ENCODE measurements at places on chromosomes 11 and 22.

DNA sequence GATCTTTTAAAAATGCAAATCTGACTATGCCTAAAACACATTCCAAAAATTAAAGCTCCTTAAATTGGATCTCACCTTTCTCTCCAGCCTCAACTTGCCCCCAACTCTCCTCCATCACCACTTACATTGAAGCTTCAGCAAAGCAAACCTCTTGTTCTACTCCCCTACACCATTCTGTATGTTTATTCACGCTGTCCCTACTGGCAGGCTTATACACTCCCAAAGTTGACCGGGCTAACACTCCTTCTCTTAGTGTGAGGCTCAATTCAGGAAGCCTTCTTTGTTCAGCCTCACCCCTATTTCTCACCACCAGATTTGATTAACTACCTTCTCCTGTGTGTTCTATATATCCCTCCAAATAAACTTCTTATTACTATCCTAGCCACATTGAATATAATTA is 1.8 kb upstream of the GDPD4 start:
- DNase-seq = no peak

DNA sequence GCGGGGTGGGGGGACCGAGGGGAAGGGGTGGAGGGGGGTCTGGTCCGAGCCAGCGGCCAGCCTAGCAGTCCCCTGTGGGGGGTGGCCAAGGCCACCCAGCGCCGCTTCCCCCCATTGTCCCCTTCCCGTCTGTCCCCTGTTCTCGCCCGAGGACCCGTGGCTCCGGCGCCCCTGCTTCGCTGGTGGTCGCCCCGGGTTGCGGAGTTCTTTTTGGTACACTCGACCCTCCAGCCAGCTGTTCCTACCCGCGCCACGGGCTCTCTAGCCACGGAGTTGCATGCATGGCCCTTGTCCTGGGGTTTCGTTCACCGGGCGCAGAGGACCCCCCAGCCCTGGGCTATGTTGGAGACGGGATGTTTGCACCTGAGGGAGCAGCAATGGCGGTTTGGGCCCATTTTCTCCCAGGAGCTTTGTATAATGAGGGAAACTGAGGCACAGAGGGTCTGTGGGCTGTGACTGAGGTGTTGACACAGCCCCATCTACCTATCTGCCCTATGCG is 489 bp downstream of the RNF214 start:
- DNase-seq = no peak

DNA sequence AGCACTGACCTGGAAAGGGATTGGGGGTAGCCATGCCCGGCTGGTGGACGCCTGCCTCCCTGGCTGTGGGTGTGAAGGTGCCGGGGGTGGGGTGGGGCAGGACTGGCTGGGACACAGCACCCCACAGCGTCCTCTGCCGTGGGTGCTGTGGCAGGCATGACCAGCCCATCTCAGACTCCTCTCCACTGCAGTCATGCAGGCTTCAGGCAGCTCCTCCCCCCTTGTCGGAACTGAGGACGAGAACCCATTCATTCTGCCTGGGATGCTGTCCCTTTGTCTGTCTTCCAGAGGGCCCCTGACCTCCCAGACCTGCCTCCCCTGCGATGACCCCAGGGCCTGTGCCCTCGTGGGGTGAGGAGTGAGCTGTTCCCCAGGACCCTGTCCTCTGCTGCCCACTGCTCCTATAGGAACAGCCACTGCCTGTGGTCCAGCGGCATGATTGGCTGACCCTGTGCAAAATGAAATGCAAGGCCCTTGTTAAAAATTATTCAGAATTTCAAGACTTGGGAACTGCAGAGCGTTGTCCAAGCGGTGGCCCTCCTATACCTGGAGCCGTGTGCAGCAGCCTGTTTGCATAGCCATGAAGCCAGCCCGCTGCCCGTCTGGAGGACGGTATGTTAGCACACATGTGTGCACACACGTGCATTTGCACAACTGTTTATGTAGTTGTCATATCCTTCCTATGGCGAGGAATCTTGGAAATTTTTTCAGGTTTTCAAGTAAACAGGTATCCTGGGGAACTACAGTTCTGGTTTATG is 1122.3 kb downstream of the BRD1 start:
- no peak for DNase-seq

- DNase-seq = no peak
Observed at GRCh38 chr11:96506953-96507354, 117.1 kb downstream of the JRKL start.

DNA sequence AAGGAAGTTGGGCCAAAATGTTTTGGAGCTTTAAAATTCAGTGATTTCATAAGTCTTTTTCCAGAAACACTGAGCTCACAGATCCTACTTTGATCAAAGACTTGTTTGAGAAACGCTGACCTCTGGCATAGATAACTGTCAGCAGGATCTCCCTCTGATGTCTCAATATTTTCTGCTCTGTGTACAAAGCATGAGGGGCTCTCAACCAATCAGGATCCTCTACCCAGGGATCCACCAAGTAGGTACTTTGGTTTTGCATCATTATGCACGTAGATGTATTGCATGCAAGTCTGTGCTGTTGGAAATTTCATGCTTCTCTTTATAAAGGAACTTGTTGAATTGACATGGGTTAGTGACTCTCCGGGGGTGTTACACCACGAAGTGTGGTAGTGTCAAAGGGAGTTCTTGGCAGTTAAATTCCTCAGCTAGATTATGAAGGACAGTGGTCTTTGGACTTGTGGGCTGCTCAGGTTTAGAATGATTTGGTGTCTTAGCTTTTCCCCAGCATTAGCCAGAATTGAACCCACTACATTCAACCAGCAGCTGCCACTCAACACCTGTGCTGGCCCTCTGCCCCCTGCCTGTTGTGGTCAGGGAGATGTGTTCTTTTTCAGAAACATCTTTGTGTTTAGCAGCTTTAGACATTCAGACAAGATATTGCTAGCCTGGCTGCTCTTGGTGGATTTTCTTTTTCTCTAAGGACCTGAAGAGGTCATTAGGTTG is 1.7 kb upstream of the DIXDC1 start:
- DNase-seq = no peak

DNA sequence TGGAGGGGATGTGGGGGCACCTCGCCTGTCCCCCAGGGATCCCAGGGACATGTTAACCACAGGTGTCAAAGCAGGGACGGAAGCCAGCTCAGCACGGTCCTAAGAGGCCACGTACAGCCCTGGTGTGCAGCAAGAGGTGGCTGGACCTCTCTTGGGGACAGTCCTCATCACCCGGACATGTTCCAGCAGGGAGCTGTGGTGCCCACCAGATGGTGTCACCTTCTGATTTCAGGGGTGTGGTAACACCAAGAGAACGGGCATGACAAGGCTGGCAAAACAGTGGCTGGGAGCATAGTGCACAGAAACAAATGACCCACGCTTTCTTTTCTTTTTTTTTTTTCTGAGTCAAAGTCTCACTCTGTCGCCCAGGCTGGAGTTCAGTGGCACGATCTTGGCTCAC is 25.6 kb upstream of the COMT start:
- DNase-seq = no peak

GRCh38 chr22:30398685-30399680 is 2.2 kb downstream of the SEC14L2 start:
- no peak for DNase-seq

DNA sequence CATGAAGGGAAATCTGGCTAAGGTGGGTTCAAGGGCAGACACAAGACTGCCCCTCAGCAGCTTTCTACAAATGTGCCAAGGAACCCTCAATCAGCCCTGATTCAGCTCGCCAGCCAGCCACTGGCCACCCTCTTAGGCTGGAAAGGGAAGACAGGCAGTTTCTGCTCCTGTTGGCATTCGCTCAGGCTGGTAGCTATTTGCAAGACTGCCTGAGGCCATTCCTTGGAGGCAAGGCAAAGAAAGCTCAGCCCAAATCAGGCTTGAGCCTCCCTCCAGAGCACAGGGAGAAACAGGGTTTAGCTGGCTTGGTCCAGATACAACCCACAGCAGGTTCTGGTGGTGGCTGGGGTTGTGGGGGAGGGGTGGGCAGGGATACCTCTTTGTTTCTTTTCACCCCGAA is 19.2 kb downstream of the TP53I11 start:
- DNase-seq = peak; percentile 53

- no peak for DNase-seq
Observed at GRCh38 chr22:24134090-24134846, 47.0 kb upstream of the SUSD2 start.

DNA sequence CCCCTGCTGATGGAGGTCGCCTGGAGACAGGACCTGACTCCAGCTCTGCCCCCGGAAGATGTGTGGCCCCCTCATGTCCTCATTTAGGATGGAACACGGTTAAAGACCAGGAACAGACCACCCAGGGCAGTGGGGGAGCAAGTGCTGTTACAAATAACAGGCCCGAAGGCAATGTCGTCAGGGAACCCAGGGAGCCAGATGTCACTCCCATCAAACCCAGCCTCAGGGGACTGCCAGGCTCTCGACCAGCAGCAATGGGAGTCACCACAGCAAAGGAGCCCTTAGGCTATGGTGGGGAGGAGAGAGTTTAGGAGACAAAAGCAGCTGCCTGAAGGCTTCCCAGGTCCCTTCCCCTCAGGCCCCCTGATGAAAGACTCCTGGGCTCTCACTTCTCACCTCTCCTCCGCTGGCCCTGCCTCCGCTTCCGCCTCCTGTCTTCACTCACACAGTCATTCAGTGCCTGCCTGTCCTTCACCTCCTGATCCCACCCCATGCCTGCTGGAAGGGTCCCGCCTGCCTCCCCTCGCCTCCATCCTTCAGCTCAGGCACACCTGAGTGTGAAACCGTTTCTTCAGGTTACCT is 4.4 kb downstream of the RPS19BP1 start:
- DNase-seq = no peak

DNA sequence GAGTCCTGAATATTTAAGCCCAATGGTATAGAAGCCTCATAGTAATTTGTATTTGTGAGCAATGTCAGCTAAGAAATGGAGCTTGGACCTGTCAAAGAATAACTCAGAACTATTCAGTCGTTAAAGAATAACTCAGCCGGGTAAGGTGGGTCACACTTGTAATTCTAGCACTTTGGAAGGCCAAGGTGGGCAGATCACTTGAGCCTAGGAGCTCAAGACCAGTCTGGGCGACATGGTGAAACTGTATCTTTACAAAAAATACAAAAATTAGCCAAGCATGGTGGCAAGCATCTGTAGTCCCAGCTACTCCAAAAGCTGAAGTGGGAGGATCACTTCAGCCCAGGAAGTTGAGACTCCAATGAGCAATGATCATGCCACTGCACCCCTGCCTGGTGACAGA is 1526.5 kb downstream of the LRRC4C start:
- no peak for DNase-seq

GRCh38 chr11:77619576-77620198 is 17.9 kb downstream of the CLNS1A start:
- DNase-seq = no peak

DNA sequence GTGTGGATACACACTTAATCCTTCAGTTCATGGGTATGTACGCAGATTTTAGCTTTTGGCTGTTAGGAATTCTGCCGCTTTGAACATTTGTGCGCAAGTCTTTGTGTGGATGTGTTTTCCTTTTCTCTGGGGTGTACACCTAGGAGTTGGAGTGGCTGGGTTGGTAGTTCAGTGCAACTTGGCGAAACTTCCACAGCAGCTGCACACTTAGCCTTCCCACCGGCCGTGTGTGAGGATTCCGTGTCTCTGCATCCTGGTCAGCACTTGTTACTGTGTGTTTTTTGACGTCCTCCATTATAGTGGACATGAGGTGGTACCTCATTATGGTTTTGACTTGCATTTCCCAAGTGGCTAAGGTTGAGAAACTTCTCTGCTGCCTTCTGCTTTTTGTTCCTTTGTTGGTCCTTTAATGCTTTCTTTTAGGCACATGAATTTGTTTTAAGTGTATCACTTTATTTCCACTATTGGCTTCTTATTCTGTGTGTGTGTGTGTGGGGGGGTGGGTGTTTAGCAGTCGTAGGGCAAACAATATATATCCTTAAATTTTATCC is 72.1 kb upstream of the SLC25A18 start:
- DNase-seq = no peak

DNA sequence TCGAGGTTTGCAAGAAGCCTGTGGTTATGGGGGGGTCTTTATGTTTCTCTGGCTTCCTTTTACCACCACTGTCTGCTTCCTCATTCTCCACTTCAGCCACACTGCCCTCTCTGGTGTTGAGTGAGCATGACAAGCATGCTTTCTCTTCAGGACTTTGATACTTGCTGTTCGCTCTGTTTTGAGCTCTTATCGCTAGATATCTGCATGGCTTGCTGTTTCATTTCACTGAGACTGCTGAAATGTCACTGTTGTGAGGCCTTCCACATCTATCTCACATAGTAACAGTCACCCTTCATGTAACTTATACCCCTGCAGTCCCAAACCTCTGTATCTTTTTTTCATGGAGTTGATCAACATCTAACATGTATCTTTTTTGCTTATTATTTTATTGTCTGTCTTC is 59.8 kb downstream of the TMEM135 start:
- peak; percentile 27 for DNase-seq

DNA sequence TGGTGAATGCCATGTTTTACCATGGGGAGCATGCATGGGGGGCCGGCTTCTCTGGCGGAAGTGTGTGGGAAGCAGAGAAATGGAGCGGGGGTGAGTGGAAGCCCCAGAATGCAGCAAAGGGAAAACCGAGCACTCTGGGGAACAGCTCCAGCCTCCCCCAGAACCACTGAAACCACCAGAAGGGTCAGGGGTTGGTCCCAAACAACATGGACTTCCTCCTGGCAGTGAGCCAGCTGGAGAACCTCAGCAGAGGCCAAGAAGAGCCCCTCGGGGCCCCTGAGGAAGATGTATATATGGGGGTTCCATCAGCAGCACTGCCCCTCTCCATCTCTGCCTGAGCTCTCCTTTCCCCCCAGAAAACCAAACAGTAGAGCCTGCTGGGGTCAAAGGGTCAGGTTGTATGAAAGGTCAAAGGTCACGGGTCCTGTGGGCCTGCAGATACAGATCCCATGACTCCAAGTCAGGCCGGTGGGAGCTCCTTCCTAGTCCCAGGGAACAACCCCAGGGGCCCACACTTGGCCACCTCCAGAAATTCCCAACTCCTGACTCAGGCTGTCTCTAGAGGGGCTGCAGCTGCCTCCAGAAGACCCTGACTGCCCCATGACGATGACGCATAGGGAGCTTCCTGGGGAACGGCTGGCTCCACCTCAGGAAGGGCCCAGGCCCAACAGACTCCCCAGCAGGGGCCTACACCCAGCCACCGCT is 48.5 kb upstream of the TIMP3 start:
- no peak for DNase-seq
